ENCODE measurements at places on chromosomes 1 and 21. TPM values are rescaled to one million over a fixed set of nuclear protein-coding genes. Genes with fewer than 3 reads are reported as not detected.
A peak's percentile ranks its signal among the peaks of the same experiment; 100 is the strongest.

PLPPR4 gene
- total RNA-seq = 27.3 TPM

C1orf21 gene
- total RNA-seq = 25.1 TPM

CFHR4 gene
- total RNA-seq = not detected

UBL4B gene
- total RNA-seq = not detected

DYNLT5 gene
- total RNA-seq = 14.9 TPM

ZNF436 gene
- total RNA-seq = 63.0 TPM

GRCh38 chr1:65066766-65067490 lies 81.1 kb upstream of the AK4 start:
- DNase-seq = peak; percentile 90

DNA sequence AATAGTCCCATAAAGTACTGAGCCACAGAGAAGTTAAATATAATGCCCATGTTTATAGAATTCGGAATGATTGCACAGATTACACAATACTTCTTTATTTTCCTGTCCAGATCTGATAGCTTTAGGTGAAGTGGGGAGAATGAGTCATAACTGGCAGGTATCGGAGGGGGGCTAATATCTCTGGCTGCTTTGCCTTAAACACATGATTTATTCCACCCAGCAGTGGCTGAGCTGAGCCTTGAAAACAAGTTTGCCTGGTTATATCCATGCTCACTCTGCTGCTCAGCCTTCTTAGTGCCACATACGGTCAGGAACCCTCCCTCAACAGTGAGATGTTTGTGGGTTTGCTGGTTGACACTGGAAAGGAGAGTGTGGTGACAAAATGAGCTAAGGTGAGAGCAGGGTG lies 119.7 kb upstream of the ZNF648 start:
- no peak for DNase-seq

DNA sequence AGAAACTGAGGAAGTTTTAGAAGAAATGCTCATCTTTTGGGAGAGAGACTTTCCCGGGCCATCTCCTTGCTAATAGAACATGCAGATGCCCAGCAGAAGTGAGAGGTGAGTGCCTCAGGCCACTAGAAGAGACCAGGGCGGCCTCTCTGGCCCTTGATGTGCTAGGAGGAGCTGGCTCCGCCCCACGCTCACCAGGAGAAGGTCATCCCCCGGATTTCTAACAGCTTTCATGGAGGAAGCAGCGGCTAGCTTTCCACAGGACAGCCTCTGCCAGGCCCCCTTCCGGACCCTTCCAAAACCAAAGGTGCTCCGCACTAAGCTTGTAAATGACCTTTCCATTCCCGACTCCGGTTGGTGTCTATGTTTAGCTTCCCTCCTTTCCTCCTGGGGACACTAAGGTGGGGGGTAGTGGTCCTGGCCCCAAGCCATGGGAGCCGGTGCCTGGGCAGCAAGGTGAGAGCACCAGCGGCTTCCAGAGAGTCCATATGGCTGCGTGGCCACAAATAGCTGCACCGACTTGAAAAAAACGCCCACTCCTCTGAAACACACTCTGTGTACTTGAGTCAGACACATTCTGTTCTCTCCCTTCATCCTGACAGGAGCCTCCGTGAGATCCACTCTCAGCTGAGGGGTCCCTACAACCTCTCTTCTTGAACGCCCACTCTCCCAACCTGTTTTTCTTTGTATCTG lies 249.9 kb downstream of the TNR start:
- DNase-seq = peak; percentile 53

DNA sequence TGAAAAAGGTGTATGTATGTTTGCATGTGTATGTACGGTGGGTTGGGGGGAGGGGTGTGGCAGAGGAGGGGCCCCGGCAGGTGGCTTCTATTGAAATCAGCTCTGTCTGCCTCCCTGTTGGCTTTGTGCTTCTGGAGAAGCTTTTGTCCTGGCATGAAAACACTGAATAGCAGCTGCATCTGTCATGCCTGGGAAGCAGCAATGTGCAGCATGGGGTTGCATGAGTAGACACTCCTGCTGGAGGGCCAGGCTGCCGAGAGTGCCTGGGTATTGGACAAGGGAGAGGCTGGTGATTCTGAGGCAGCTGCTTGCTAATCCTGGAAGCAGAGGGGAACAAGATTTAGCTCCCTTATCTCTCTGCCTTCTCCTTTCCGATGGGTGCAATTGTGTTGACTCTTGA lies 20.5 kb downstream of the MAPKAPK2 start:
- peak; percentile 59 for DNase-seq

DNA sequence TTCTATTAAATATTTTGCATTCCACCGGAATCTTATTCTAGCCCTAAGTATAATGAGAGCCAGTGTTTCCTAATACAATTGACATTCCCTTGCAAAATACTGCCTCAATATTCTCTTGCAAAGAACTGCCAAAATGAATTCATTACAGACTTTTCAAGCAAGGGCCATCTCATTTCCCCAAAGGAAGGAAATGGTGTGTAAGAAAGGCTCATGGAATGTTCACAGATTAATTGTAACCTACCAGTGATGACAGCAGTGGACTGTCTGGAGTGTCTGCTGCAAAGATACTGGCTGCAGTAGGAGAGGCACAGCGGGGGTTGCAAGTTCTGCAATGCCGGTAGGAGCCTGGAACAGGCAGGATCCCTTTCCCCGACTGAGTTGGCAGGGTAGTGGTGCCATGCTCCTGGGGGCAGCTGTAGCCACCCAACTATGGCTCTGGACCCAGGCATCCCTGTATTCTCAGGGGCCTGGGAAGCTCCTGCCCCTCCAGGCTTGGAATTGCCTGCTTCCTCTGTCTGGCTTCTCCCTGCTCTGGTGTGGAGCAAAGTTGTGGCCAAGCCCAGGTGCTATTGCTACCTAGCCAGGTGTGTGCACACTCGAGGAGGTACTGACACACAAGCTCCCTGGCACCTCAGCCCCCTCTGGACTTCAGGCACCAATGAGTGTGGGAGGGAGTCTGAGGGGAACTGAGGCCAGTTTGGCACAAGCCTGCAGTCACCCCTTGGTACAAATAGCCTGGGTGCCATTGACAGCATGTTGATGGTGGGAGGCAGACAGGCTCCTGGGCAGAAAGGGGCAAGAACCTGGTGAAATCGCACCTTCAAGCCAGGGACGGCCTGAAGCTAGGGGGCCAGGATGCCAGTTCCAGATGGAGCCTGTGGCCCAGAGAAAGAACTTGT lies 1371.0 kb downstream of the KCNT2 start:
- DNase-seq = no peak

DNA sequence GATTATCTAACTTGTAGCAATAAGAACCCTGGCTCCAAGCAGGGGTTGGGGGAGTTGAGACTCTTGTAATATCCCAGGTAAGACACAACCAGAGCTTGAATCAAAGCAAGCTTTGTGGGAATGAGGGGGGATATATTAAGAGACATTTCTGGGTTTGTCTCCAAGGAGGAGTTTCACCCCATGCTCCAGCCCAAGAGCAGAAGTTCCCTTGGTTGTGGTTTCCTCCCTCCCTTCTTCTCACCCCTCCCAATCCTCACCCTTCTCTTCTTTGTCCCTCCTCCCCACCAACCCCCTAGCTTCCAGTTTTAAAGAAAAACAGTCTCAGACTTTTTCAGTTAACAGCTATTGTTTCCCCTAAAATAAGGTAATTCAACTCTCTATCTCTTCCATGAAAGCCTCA lies 11.9 kb downstream of the TRAF3IP3 start:
- no peak for DNase-seq

GRCh38 chr1:200634261-200635122 lies 13.9 kb upstream of the KIF14 start:
- DNase-seq = no peak

Data from cerebellum (tissue), 4 donors.